ENCODE measurements at places on chromosomes 13 and 19. TPM values are rescaled to one million over a fixed set of nuclear protein-coding genes. Genes with fewer than 3 reads are reported as not detected.

Gene TPTE2
- not detected for total RNA-seq

Gene RB1
- total RNA-seq: 26.7 TPM

Gene ADAT3
- total RNA-seq: 2.7 TPM

Gene FBXO27
- total RNA-seq: 1.2 TPM

Gene ZNF154
- 0.32 TPM for total RNA-seq

Gene RGCC
- 34.8 TPM for total RNA-seq

Gene LGALS14
- total RNA-seq: not detected

Gene ZNF565
- total RNA-seq: 5.5 TPM

Gene KCNJ14
- total RNA-seq: 0.30 TPM

Gene SSC5D
- total RNA-seq: 0.32 TPM

Gene RYR1
- 0.61 TPM for total RNA-seq

Gene TEX26
- total RNA-seq: not detected

Gene KLK14
- under 0.01 TPM for total RNA-seq

Gene MEIS3
- total RNA-seq: 0.46 TPM

Gene TNFSF11
- total RNA-seq: not detected

Gene ITGBL1
- 4.7 TPM for total RNA-seq

Gene CBARP
- 2.6 TPM for total RNA-seq

Gene SLC17A7
- total RNA-seq: not detected

Gene PSG7
- total RNA-seq: not detected

Gene NLRP9
- not detected for total RNA-seq

Gene SCN1B
- 2.9 TPM for total RNA-seq

Gene DZIP1
- 18.1 TPM for total RNA-seq

Gene TMIGD2
- not detected for total RNA-seq

Gene PEX11G
- total RNA-seq: 3.2 TPM

Gene SYNGR4
- total RNA-seq: not detected

Gene UGGT2
- total RNA-seq: 43.9 TPM

Gene CLDN10
- 2.9 TPM for total RNA-seq

Gene MIDN
- total RNA-seq: 39.8 TPM

Gene DNAAF3
- total RNA-seq: 0.76 TPM

Data from epithelial cell of umbilical artery (primary cell).